ENCODE measurements at places on chromosomes 12 and 14. TPM values are rescaled to one million over a fixed set of nuclear protein-coding genes. Genes with fewer than 3 reads are reported as not detected.

DNA sequence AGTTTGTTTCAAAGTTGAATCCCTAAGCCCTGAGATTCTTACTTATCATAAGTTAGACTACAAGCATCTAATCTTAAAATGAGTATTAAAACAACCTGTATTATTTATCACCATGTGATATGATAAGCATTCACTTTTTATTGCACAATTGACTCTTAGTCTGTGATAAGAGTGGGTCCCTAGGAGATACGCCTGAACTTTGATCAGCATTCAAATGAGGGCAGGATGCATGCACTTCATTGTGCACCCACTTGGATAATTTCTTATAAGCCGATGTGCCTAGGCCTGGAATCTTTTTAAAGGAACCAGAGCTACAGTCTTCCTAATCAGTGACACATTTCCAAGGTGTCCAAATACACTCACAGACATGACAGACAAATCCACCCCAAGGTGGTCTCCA, 31.4 kb upstream of the SPTLC2 start:
- no peak for DNase-seq

The NOS1 gene
- 0.14 TPM for total RNA-seq

GRCh38 chr12:121110211-121110940, 22.3 kb upstream of the P2RX7 start:
- DNase-seq, result no peak

DNA sequence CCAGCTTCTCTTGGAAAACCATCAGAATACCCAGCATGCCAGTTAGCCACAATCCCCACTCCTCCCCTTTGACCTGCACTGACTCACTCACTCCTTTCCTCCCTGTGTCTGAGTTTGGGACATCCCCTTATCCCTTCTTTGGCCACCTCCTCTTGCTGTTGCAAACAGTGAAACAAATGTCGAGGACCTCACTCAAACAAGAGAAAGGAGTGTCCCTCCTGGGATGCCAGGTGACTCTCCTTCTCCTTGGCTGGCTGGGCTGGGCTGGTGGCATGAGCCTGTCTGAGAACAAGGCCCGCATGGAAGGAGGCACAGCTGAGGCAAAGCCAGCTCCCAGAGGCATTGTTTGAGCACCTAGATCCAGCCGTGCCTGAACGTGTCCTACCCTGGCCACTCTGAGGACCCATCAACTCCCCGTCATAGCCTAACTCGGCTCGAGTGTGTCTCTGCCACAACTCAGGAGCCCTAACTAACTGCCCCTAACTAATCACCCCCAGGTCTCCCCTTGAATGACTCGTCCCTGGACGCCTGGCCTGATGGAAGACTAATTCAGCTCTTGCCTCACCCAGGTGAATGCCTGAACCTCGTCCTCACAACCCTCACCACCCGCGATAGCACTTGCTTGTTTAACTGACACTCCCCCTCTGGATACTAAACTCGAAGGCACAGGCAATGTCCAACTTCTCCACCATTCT, 43.0 kb downstream of the NCOR2 start:
- DNase-seq, result no peak

The SLCO1B1 gene
- total RNA-seq, result not detected

GRCh38 chr12:77850129-77850528, 19.4 kb downstream of the NAV3 start:
- DNase-seq, result no peak

The KRT8 gene
- total RNA-seq, result 175 TPM

The GAS2L3 gene
- 9.3 TPM for total RNA-seq

The TUBA1A gene
- 259 TPM for total RNA-seq

- DNase-seq, result no peak
Measured at GRCh38 chr14:51014086-51014485, 69.8 kb upstream of the PYGL start.

- DNase-seq, result no peak
Measured at GRCh38 chr14:61491224-61491623, 169.8 kb downstream of the PRKCH start.

The RNU4-1 gene
- total RNA-seq, result not detected

DNA sequence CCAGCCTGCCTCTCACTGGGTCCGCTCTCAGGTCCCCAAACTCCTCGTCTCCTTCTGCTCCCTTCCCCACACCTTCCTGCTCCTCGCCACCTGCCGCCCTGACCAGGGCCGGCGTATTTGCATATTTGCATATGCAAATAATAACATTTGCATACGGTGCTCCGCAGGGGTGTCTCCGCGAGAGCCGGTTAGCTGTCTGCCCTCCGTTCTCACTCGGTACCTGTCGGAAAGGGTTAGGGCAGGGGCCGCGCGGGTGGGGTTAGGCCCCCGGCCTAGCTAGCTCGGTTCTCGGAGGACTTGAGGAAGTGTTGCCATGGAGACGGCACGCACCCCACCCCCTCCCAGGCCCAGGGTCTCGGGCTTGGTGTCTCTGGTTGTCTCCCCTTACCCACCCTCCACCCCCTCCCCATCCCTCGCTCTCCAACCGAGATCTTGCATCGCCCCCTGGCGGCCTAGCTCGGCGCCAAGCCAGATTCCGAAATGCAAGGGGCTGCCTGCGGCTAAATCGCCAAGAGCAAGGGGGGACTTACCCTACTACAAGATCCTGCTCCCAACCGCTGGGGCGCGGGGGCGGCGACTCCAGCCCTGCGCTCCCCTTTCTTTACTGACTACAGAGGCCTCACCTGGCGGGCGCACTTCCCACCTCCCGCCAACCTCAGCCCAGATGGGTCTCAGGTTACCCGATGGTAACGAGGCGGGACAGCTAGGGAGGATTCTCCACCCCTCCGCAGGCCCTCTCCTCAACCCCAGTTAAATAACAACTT, 8.1 kb downstream of the STAC3 start:
- DNase-seq, result no peak

GRCh38 chr12:87828382-87828973, 200.7 kb downstream of the C12orf50 start:
- no peak for DNase-seq

The KRT82 gene
- not detected for total RNA-seq

DNA sequence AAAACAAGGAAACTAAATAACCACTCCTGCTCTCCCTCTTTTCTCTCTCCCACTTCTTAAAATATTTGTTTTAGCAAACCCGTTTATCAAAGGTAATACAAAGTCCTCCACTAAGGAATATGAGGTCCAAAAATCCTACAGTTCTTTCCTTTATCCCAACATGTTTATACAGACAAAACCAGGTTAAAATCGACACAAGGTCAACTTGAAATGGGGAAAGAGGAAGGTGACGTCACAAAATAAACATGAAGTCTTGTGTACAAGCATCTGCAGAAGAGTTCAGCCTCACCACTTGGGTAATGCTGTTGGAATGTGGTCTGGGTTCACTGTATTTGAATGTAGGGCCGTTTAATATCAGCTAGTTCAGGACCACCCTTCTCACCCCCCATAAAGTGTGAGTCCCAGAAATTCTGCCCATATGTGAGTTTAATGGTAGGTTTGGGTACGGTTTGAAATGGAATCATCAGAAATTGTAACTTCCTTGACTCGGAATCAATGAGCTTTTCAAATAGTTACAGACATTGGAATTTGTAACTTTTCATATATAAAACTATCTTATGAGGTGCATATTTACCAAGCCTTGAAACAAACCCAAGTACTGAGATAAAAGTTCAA, 120.0 kb upstream of the SLC38A2 start:
- no peak for DNase-seq

GRCh38 chr14:90405755-90406154, 8.9 kb downstream of the CALM1 start:
- no peak for DNase-seq

GRCh38 chr14:104676694-104677511, 12.5 kb upstream of the INF2 start:
- no peak for DNase-seq

DNA sequence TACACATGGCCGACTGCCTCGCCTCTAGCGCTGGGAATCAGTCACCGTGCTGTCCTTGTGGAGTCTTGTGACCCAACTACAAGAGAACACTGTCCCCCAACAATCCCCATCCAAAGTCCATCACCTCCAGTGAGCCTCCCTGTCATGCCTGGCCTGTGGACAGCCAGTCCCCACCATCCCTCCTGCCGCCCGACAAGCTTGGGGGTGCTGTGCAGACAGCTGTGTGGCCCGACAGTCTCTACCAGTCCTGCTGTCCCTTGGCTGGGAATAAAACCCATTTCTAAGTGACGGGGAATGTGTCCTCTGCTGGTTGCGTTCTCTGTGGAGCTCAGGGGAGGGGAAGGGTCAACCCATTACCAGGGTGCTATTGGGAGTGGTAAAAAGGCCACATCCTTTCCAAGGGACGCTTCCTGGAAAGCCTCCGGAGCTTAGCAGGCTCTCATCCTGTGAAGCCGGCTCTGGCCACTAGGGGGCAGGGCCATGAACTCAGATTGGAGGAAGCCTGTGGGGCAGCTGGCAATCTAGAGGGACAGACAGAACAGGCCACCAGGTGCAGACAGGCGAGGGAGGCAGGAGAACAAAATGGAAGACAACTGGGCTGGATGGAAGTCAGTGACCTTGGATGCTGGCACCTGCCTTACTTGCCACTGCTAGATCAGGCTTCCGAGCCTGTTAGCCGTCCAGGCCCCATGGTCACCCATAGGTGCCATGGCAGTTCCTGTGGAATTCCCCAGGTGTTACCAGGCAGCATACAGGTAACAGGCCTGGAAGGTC, 12.0 kb upstream of the BLTP3B start:
- no peak for DNase-seq

- DNase-seq, result no peak
Measured at GRCh38 chr14:81179631-81180030, 41.1 kb downstream of the GTF2A1 start.

The ETNK1 gene
- total RNA-seq, result 24.9 TPM

GRCh38 chr12:54371328-54372112, 7.2 kb upstream of the GPR84 start:
- DNase-seq, result no peak

DNA sequence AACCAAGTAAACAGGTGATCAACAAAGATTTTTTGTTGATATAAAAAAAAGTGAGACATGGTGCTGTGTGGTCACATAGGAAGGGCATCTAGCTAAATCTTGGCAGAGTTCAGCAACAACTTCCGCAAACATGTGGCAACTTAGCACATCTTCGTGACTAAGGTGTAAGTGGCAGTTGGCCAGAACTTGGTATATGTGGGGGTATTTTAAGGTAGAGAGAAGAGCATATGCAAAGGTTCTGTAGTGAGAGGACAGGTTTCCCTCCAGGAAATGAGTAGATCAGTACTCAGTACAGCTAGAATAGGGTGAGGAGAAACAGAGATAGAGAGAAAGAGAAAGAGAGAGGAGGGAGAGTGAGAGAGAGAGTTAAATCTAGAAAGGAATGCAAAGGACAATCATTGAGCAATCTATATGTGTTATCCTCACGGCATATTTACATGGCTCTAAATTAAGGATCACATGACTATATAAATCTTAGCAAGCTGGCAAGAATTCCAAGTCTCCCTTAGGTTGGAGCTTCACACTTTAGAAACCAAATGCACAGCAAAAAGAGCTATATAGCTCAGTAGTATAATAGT, 227.7 kb upstream of the HMGA2 start:
- no peak for DNase-seq

GRCh38 chr12:24378548-24379407, 429.3 kb upstream of the SOX5 start:
- no peak for DNase-seq

DNA sequence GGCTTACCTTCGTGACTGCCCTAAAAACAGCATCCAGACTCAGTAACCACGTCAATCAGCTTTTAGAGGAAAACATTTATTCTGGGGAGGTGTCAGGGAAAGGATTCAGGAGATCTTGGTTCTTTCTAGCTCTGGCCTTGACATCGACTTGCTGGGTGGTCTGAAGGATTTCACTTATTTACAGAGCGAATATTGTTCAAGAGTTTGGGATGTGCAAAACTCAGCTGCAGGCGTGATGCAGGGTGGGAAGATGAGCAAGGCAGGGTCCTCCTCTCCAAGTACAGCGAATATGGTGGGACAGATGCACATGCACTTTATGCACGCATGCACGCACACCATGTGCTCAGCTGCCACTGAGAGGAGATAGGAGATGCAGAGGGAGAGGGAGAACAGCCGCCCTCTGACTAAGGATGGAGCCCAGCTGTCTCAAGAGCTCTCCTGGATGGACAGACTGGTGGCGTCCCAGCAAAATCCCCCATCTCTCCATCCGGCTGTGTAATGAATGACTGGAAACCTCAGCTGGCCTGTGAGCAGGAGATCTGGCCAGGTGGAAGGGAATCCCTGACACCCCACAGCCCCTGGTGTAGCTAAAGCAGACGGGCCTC, 24.4 kb upstream of the BDKRB1 start:
- DNase-seq, result no peak

The HOXC4 gene
- 1.2 TPM for total RNA-seq

The ANKRD33 gene
- not detected for total RNA-seq

DNA sequence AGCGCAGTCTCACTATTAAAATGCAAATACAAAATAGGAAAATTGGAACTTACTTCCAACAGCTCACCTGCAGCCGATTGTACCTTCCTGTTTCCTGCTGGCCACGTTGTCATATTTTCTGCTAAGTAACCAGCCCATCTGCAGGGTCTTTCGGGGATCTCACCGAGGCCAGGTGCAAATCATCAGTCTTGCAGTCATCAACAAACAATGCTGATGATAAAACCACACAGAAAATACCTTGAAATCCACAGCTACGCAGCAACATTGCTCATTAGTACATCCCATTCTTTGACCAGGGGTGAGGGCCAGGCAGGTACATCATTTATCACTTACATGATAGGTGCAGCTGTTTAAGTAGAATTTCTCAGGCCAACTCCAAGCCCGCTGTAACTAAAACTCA, 406.9 kb downstream of the TMEM121 start:
- DNase-seq, result no peak

DNA sequence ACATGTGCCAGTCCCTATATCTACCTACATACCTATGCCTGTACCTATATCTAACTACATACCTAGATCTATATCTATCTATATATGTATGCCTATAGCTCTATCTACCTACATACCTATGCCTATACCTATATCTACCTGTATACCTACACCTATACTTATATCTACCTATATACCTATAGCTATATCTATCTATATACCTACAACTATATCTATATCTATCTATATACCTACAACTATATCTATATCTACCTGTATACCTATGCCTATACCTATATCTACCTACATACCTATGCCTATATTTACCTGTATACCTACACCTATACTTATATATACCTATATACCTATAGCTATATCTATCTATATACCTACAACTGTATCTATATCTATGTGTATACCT, 56.6 kb downstream of the TBX3 start:
- no peak for DNase-seq
